ENCODE measurements at places on chromosomes 1 and 21.

GRCh38 chr1:205664399-205665017 is 15.8 kb downstream of the SLC45A3 start:
- DNase-seq = no peak

DNA sequence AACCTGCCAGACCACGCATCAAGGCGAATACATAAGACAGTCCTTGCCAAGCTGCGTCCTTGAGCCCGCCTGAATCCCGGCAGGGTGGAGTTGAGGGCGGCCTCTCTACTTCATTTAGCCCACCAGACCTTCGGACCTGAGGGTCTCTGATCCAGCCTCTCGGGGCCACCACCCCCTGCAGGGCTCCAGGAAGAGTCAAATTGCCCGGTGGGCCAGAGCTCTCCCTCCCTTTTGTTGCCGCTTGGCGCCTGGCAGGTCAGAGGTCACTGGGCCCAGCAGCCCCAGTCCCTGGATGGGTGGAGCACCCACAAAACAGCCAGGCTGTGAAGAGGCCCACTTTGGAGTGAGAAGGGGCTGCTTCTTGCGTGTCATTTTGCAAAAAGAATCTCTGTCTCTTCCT is 9.0 kb downstream of the GNG4 start:
- DNase-seq = no peak

DNA sequence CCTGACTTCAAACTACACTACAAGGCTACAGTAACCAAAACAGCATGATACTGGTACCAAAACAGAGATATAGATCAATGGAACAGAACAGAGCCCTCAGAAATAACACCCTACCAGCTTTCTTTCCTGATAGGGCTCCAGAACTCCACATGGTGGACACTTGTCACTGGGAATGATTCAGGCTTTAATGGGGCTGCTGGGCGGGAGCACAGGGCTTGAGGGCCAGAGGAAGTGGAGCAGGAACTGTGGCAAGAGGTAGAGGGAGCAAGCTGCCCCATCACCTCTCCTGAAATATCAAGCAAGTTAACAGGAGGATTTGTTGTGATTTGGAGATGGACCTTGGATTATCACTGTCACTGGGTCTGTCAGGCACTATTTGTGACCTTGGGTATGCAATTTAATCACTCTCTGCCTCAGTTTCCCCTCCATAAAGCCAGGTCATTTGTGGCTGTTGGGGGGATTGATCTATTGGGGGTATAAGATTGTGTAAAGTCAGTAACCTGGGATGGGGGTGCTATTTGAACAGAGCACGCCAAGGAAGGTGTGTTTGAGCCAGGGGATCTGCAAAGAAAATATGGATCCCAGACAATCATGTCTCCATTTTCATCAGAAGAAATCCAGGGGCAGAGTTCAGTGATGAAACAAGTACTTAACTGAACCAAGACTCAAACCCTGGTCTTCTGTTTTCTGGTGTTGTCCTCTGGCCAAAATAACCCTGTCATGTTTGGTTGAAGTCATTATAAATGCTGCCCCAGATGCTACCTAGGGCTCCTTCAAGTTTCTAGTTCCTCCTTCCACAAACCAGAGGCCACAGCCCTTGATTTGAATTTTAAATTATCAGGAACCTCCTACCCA is 25.2 kb downstream of the ETS2 start:
- no peak for DNase-seq

DNA sequence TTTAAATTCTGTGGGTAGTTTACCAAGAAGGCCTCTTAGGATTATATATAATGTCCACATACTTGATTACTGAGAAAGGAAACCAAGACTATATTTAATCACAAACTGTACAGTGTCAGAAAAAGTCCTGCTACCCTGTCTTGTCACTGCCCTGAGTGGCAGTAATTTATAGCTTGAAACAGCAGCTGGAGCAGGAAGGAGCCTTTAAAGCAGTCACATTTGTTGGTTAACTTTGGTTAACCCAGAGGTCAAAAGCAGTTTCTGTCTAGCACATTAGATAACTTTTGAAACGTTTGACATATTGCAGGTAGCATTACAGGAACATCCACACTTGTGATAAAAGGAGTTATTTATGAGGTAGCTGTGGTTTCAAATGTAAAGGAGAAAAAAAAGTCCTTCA is 161.7 kb downstream of the ROR1 start:
- no peak for DNase-seq

DNA sequence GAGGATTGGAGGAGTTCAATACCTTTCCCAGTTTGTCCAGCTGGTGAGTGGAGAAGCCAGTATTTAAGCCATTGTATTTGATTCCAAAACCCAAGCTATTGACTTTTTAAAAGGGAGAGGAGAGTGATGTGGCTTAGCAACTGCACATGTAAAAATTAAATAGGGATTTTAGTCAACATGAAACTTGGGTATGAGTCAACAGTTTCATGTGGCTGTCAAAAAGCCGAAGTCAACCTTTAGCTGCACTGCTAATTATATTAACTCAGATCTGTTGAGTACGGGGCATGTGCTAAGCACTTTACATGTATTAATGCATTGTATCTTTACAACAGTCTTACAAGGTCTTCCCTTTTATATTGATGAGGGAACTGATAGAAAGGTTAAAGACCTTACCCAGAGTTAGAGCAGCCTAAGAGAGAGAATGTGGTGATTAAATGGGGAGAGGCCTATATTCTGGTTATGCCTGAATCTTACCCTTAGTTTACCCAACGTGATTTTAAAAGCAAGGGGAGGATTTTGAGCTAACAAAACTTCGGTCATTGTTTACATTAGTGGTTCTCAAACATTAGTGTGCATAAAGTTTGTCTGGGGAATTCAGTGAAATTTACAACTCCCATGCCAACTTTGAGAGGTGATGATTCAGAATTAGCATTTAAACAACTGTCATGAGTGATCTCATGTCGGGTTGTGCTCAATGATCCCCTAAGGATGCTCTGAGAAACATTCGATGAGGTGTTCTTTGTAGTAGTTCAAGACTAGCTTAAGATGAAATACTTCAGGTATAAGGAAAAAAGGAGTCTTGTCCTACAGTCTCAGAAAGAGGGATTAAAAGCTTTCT is 6.9 kb upstream of the SLC35F3 start:
- DNase-seq = no peak

DNA sequence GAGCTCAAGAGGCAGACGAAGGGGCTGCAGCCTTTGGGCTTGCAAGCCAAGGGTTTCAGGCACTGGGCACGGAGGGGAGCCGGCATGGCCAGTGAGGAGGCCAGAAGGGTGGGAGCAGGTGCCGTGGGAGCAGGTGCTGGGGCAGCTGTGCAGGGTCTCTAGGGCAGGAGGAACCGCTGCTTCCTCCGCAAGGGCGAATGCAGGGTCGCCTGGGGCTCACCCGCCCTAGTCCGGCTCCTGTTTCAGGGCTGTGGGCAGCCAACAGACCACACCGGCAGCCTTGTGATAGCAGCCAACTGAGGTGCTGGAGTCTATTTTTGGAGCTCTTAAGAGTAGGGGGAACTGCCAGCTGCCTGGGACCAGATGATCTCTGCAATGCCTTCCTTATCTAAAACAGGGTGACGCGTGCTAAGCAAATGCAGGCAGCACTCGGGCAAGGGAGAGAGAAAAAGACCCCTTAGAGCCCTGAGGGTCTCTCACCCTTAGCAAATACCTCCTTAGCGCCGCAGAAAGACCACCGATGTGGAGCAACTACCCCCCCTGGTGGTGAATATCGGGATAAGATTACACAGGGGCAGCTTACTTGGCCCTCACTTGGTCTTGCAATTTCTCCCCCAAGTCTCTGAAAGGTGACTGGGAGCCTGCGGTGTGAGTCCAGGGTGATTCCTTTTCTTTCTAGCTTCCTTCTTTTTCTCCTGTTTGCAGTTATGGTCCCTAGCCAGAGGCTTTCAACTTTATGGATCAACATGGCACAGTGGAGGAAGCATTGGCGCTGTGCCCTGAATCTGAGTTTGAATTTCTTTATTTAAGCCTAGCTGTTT is 20.7 kb upstream of the MAPKAPK2 start:
- DNase-seq = peak; percentile 81

GRCh38 chr1:175116903-175117302 is 49.3 kb downstream of the TNN start:
- no peak for DNase-seq
